ENCODE measurements at places on chromosomes 6 and 20.

- DNase-seq = no peak
Measured at GRCh38 chr20:12198281-12198680, 280.6 kb downstream of the BTBD3 start.

DNA sequence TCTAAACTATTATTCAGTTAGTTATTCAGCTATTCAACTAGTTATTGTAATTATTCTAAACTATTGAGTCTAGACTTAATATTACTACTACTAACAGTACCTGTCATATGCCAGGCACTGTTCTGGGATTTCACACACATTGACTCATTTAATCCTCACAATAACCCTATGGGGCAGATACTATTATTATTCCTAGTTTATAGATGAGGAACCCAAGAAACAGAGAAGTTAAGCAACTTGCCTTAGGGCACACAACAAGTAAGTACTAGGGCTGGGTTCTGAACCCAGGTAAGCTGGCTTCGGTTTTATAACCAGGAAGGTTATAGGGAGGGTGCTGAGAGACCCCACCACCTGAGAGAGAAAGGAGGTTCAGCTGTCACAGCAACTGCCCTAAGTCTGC lies 7.8 kb downstream of the TEAD3 start:
- DNase-seq = no peak

GRCh38 chr20:10167040-10167439 lies 51.6 kb upstream of the SNAP25 start:
- DNase-seq = no peak

DNA sequence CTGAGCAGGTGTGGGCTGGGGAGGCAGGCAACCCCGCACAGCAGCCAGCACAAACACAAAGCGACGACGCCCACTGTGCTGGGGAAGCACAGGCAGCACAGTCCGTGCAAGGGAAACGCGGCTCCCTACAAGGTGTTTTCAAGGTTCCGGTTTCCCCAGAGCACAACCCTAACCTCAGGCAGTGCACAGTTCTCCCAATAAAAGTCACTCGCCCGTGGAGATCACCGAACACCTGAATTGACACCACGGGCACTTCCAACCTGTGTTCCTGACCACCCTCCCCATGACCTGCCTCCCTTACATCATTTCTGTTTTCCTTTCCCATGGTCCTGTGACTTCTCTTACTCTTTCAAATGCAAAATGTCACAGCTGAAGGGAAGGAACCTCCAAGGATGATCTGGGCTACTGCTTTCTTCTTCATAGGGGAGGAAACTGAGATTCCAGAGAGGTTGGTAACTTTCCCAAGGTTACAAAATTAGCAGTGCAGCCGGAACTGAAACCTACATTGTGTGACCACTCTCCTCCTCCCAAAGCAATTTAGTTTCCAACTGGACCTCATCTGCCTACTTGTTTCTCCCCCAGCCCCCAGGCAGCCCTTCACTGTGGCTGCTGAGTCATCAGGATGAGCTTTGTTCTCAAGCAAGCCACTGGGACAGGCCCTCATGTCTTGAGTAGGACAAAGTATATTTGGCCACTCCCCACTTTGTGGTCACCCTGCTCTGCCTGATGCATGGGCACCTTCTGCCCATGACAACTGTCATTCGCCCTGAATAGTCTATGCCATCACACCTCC lies 125.3 kb downstream of the ATXN1 start:
- no peak for DNase-seq

- no peak for DNase-seq
Measured at GRCh38 chr6:16239798-16240123, 1.4 kb downstream of the GMPR start.

- no peak for DNase-seq
Measured at GRCh38 chr6:16064671-16065072, 64.2 kb upstream of the MYLIP start.

GRCh38 chr6:106609699-106610098 lies 19.6 kb downstream of the RTN4IP1 start:
- no peak for DNase-seq

- DNase-seq = no peak
Measured at GRCh38 chr6:37648465-37649330, 49.0 kb downstream of the MDGA1 start.

DNA sequence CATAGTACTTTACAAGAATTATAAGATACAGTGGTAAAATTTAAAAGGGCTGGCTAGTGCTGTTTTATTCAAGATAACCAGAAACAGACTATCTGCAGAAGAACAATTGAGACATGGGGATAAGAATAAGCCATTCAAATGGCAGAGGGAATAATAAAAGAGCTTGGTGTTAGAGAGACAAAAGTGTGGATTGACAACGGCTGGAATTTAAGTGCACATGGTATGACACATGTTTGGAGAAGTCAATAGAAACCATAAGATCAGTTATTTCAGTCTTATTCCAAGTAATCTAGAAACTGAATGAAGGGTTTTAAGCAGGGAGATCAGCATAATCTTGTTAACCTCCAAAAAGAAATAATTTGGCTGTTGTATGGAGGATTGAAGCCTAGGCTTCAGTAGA lies 1205.5 kb upstream of the CITED2 start:
- DNase-seq = no peak

DNA sequence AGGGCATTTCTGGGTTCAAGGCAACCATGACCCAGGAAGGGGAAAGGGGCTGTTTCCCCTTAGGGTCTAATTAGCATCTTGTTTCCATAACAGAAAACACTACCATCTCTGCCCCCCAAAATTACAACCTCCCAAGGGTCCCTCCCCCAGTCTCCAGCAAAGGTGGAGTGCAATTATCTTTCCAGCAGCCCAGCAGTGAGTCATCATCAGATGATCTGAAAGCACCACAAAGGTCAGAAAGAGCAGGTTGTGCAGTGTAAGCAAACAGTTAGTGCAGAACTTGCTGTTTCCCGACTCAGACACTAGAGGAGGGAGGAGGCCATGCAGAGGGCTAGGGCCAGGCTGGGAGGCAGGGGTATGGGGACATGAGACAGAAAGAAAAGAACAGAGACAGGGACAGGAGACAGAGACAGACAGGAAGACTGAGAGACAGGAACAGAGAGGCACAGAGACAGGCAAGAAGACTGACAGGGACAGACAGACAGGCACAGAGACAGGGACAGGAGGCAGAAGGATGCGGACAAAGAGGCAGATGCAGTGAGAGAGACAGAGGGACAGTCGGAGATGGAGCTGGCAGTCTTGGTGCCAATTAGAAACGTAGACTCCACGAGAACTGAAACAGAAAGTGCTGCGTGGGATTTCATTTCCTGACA lies 62.5 kb downstream of the PYGB start:
- DNase-seq = no peak

DNA sequence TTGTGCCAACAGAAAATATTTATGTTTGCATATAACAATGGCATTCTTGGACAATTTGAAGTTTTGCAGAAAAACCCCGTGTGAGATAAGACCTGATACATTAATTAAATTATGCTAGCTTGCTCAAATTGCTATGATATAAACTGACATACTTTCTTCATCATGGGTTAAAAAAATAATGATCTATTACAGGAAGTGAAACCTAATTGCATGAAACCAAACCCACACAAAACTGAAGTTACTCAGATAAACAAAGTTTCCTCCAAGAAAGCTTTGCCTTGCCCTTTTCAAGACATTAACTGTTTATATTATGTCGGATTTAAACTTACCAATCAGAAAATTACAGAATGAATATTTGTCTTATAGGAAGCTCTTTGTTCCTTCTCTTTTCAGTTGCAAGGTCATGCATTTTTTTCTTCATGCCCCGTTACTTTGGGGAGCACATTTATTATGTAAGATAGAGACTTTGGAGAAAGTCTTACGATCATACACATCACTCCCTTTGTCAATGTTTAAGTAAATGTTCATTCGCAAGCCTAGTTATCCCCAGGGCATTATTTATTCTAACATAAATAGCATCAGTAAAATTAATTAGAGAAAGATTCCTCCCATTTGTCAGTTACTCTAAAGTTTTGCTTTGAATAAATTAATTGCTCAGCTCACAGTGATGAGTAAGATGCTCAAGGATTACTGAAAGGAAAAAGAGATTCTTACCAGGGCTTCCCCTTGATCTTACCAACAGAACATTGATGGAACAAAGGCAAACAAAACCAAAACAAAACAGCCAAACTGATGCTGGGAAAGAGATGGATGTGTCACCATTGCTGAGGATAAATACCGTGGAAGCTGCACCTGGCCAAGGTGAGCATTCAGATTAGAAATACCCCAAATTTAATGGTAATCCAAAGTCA lies 14.8 kb upstream of the TMEM244 start:
- no peak for DNase-seq

GRCh38 chr6:28953039-28953584 lies 29.3 kb upstream of the TRIM27 start:
- peak; percentile 13 for DNase-seq

DNA sequence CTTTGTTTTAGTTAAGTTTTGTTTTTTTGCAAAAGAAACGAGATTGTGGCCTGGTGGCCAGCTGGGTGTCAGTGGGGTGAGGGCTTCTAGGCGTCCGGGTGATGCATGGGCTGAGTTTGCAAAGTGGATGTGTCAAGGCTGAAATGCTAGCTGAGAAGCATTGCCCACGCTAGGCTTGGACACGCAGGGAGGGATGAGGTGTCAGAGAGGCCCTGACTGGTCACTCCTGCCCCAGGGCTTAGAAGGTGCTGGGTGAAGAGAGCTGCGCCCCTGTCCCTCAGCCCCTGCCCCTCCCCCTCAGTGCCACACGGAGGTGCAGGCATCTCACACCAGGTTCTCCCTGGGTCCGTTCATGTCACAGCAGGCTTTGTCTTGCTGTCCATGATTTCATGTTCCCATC lies 8.1 kb downstream of the OSBPL2 start:
- no peak for DNase-seq

- no peak for DNase-seq
Measured at GRCh38 chr6:150546457-150546856, 53.2 kb upstream of the PLEKHG1 start.

- DNase-seq = no peak
Measured at GRCh38 chr20:16758454-16759180, 10.5 kb downstream of the OTOR start.

- DNase-seq = no peak
Measured at GRCh38 chr20:3812259-3812681, 8.1 kb upstream of the AP5S1 start.

- DNase-seq = no peak
Measured at GRCh38 chr6:150230832-150231524, 88.1 kb downstream of the PPP1R14C start.

GRCh38 chr6:20427856-20428255 lies 26.2 kb downstream of the E2F3 start:
- no peak for DNase-seq

GRCh38 chr6:17276766-17277165 lies 4.4 kb upstream of the RBM24 start:
- no peak for DNase-seq

- DNase-seq = no peak
Measured at GRCh38 chr20:32612351-32613191, 27.4 kb upstream of the NOL4L start.

DNA sequence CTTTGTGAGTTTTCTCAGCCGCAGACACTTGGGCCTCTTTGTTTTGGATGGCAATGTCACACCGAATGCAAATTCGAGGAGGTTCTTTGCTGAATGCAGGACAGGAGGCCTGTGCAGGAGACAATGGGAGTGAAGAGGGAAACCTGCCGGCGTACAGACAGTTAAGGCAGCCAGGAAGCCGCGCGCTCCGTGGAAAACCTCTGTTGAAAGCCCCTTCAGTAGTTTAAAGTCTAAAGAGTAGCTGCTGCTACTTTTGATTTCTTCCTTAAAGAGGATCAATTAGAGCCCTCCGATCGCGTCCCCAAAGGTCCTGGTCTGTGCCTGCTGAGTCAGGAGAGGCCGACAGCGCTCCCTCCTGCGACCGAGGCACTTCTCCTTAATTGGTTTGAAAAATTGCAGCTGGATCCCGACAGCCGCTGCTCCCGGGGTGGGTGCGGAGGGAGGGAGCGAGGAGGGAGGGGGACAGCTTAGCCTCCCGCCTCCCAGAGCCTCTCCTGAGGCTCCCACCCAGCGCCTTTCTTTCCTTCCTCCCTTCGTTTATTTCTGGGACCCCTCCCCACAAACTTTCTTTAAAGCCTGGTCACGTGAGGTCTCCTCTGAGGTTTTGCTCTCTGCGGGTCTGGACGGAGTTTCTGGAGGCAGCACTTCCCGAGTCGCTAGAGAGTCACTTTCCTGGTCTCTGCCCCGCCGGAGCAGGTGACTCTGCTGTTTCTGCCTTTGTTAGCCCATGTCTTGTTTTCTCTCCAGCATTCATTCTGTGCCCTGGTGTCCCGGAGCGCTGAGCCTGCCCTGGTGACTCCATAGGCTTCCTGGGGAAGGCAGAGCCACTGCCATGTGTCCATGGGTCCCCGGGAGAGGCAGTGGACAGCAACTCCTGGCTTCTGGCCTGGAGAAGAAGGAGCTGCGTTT lies 22.3 kb upstream of the RPP40 start:
- DNase-seq = peak; percentile 42

GRCh38 chr20:45968801-45969711 lies 2.9 kb downstream of the ZNF335 start:
- DNase-seq = no peak

DNA sequence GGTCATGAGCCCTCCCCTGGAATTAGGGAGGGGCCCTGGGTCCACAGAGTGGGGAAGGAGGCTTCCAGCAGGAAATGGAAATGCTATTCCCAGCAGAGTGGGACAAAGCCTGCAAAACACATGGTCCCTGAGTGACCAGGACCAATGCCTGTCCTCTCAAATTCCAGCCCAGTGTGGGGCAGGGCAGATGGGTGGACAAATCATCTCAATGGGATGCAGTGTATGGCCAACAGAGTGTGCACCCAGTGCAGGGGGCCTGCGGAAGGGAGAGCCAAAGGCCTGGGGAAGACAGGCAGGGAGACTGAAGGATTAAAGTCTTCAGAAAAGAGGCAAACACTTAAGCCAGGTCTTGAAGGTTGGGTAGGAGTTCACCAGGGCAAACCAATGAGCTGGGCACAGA lies 28.7 kb upstream of the PHACTR3 start:
- DNase-seq = no peak

DNA sequence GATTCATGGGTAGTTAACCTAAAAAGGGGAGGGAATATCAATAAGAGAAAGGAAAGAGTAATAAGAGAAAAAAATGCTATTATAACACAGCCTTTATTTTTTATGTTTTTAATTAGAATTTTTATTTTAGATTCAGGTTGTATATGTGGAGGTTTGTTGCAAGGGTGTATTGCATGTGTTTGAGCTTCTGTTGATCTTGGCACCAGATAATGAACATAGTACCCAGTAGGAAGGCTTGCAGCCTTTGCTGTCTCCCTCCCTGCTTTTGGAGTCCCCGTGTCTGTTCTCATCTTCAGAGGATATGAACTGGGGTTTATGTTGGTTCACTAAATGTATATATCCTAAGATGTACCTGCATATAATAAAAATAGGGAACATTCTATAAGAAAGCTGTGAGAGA lies 250.0 kb downstream of the UST start:
- no peak for DNase-seq

- no peak for DNase-seq
Measured at GRCh38 chr6:107538856-107539387, 49.0 kb downstream of the SOBP start.

DNA sequence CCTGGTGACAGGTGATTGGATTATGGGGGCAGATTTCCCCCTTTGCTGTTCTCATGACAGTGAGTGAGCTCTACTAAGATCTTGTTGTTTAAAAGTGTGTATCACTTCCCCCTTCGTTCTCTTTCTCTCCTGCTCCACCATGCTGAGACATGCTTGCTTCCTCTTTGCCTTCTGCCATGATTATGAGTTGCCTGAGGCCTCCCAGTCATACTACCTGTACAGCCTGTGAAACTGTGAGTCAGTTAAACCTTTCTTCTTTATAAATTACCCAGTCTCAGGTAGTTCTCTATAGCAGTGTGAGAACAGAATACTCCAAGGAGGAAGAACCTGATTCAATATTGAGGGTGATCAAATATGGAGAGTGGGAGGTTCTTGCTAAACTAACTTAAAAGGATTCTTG lies 724.9 kb downstream of the DOK5 start:
- DNase-seq = no peak

- DNase-seq = no peak
Measured at GRCh38 chr20:7330850-7331249, 563.4 kb downstream of the BMP2 start.
